NCI-H2171 (cell line): ENCODE measurements at places on chromosomes 11 and 22.

DNA sequence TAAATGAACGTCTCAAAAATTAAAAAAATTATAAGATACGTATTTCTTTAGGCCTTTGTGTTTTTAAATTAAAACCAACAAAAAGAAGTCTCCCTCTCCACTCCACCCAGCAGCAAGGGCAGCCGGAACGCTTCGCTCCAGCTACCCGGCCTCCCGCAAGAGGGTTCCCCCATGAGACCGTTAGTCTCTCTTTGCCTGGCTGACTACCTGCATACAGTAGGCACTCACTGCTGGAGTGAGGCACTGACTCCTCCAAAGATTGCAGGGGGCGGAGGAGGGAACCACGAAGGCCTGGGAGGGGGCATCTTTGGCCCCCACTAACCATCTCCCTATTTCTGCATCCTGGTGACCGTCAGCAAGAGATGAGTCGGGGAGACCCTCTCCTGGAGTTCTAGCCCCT, 10.1 kb downstream of the CBX6 start:
- DNase-seq: no peak

- peak; percentile 53 for DNase-seq
These were observed 76.7 kb upstream of the WNT7B start for GRCh38 chr22:46053563-46054090.

DNA sequence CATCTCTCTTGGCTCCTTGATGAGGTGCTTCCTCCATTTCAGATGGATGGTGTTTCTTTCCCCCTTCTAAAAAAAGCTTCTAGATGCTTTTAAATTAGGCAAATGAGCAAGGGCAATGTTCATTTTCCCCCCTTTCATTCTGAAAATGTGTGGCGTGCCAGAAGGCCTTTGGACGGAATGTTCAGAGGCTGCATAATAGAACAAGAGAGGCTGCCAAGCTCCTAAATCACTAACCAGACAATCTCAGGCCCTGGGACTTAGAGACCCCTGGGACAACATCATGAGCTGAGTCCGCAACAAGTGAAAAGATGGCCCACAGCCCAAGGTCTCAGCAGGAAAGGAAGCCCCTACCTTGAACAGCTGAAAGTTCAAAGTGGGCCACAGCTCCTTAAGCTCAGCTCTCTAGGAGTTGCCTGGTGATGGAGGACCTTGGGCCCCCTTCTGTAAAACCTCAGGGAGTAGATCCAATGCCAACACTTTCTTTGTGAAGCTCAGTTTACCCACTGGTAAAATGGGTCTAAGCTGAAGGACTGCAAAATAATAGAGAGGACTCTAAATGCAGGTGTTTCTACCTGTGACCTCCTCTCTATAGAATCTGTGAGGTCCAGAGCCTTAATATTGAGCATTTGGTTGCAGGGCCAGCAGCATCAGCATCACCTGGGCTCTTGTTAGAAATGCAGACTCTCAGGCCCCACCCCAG, 144.0 kb downstream of the FBXO7 start:
- DNase-seq: no peak

DNA sequence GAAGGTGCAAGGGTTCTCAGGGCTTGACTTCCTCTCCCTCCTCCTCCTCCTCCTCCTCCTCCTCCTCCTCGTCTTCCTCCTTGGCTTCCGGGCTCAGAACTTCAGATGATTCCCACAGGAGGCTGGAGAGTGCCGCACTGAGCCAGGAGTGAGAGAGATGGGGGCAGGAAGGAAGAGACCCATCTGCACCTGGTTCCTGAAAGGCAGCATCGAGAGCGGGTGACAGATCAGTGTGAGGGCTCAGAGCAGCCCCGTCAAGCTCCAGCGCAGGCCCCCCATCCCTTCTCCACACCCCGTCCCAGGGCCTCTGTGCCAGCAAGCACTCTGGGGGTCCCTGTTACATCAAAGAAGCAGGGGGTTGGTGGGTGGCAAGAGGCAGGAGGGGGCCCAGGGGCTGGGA, 51.5 kb downstream of the ELFN2 start:
- no peak for DNase-seq

DNA sequence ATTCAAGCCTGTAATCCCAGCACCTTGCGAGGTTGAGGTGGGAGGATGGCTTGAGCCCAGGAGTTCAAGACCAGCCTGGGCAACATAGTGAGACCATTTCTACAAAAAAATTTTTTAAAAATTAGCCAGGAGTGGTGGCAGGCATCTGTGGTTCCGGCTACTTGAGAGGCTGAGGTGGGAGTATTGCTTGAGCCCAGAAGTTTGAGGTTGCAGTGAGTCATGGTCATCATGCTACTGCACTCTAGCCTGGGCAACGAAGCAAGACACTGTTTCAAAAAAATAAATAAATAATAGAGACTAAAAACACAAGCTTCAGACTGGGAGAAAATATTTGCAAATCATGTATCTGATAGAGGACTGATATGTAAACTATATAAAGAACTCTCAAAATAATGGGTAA, 33.2 kb downstream of the BTBD10 start:
- DNase-seq: no peak

GRCh38 chr11:121141066-121141465, 40.0 kb downstream of the TECTA start:
- DNase-seq: no peak

GRCh38 chr11:124717421-124717785, 22.3 kb upstream of the NRGN start:
- no peak for DNase-seq

GRCh38 chr22:35517769-35518530, 22.7 kb upstream of the RASD2 start:
- no peak for DNase-seq

DNA sequence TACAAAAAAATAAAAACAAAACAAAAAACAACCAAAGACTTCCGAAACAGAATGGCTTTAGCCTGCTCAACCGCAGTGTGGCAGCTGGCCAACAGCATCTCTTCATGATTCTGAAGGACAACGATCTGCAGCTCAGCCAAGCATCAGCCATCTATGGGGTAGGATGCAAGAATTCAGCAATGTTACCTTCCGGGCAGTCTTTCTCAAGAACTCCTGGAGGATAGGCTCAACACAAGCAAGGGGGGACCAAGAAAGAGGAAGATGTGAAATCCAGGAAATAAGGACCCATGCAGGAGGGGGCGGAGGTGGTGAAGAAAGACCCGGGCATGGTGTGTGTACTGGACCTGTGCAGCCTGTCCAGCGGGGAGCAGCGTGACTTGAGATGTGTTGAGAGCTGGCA, 3.5 kb upstream of the TSPO start:
- no peak for DNase-seq

GRCh38 chr11:65084598-65085375, 765 bp downstream of the ZFPL1 start:
- DNase-seq: no peak

- no peak for DNase-seq
These were observed 32.6 kb downstream of the PPFIBP2 start for GRCh38 chr11:7546324-7546791.

- DNase-seq: peak; percentile 72
These were observed at the start of gene DENND6B for GRCh38 chr22:50326956-50327710. TSS of gene DENND6B (minus strand) at chr22:50327012. CDS start at chr22:50326988, 24 bp downstream.

DNA sequence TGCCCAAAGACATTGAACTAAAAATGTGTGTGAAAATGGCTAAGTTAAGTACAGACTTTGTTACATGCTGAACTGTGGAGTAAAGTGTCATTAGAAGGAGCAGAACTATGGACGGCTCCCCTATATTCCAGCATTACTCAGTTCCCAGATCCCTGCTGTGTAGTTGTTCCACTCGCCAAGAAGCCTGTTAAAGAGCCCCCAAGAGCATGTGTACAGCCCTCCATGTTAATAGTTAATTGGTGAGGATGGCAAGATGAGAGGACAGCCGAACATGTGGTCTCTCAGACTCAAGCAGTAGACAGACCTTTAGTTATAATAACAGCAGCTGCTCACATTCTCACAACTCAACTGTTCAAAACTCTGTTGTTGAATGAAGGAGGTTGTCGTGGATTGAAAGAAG, 127.4 kb downstream of the ELP4 start:
- peak; percentile 92 for DNase-seq

DNA sequence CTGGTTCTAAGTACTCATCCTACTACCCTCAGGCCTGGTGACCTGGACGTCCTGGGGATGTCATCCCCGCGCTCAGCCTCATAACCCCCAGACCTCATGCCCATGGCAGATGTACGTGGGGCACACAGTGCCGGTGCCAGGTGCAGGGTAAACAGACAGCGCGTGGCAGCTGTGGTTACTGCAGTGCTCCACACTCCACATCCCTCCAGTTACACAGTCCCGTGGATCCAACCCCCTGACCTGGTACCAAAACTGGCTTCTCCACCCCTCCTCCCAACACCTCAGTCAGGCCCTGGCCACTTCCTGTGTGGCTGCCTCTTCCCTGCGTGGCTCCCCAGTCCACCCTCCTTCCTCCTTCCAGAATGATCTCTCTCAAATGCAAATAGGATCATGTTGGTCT, 95.2 kb downstream of the DSCAML1 start:
- no peak for DNase-seq
